BE2C (cell line): ENCODE measurements at places on chromosomes 7 and 10.

DNA sequence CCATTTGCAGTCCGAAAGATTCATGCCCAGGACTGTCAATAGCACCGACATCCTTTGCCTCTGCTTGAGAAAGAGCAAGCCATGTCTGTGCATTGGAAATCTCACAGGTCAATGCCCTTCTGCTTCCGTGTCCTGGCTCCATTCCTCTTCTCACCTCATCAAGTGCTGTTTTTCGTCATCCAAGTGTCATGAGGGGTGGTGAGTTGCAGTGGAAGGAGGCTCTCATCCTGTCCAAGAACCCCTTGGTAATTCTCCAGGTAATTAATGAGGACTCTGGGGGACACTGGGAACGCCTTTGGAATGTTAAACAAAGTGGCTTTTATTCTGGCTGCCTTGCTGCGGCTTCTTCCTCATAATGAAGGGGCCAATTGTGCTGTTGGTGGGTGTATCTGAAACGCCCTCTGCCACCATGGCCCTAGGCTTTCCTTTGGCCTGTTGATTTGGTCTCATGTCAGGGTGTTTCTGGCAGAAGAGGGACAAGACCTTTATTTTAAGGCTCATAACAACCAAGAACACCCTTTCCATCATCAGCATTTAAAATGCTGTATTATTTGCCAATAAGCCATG lies 57.7 kb downstream of the PPP1R3C start:
- no peak for DNase-seq

DNA sequence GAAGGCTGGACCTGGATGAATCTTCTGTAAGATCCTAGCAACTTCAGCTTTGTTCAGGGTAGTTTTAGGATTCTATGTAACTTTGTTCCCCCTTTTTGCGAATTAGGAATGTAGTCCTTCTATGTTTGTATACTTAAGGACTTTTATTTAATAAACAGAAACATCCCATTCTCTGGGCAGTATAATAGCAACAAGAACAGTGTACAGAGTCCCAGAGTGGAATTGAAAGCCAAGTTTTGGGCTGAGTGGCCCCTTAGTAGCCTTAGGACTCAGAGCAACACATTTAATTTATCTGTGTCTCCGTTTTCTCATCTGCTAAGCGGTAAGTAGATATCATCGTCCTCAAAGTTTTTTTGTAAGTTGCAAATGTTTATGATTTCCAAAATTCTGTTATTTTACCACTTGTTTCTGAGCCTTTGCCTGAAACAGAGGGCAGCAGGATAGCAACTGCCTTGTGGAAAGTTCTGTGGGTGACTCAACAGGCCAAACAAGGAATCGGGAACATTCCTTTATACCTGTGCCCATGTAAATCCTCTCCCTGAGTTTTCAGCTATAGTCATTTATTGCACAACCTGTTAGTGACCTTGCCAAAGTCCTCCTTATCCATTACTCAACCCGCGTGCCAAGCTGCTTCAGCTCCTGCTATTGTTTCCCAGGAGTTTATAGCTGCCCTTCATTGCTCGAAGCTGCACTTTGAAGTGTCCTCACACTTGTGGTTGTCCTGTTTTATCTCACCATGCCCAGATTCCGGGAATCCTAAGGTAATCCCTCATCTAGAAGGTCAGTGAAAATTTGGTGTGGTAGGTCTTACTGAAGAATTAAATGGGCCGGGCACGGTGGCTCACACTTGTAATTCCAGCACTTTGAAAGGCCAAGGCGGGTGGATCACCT lies 199.1 kb upstream of the AHR start:
- DNase-seq: no peak

DNA sequence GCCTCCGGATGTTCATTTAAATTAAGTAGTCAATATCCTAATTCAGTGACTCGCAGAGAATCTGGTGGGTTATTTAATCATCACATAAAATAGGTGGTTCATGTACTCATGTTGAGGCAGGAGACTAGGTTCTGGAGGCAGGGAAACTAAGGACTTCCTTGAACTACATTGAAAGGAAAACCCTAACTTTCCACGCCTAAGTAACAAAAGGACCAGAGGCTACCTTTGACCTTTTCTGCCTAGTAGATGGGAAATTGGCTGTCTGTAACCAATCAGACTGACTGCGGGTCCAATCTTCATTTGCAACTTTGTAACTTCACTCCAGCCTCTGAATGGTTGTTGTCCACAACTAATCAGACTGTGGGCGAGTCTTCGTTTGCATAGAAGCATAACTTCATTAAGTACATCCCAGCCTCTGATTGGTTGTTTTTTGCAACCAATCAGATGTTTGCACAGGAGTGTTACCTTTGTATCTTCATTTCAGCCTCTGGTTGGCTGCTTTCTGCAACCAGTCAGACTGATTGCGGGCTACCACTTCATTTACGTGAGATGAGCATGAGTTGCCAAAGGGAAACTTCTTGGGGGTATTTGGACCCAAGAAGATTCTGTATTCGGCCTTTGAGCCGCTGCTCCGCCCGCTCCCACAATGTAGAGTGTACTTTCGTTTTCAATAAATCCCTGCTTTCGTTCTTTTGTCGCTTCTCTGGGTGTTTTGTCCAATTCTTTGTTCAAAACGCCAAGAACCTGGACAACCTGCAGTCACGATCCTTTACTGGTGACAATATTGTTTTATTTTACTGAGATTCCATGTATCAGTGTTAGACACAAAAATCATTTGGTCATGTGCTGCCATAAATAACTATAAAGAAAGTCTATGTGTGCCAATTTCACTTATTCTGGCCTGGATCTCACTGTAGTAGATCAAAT lies 1.7 kb upstream of the ST7 start:
- DNase-seq: no peak

DNA sequence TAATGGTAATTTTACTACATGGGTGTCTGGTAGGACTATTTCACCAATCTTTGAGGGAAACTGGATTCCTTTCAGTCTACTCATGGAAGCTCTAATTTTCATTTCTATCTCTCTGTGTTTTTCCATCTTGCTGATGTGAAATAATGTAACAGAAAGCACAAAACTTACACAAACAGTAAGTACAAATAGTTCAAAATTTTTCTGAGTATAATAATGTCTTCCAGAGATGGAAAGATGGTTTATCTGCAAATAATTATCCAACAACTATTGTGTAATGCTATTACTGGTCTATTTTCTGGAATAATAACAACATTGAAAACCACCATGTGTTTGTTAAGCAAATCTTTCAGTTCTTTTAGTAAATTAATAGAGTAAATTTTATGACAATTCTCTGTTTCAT lies 565.8 kb upstream of the MGMT start:
- DNase-seq: no peak

DNA sequence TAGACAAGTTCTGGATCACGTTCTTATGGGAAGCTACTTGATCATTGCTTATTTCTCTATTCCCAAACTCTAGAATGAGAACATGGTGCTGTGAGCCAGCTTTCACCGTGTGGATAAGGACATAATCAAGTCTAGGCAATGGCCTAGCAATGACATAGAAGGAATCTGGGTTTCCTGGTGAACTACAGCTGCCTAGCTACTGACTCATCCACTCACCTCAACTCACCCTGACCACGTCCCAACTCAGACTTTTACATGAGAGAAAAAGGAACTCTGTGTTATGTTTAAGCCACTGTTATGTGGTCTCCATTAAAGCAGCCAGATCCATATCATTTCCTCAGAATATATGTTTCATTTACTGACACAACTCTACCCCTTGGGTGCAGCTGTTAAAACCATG lies 18.8 kb upstream of the MET start:
- no peak for DNase-seq

DNA sequence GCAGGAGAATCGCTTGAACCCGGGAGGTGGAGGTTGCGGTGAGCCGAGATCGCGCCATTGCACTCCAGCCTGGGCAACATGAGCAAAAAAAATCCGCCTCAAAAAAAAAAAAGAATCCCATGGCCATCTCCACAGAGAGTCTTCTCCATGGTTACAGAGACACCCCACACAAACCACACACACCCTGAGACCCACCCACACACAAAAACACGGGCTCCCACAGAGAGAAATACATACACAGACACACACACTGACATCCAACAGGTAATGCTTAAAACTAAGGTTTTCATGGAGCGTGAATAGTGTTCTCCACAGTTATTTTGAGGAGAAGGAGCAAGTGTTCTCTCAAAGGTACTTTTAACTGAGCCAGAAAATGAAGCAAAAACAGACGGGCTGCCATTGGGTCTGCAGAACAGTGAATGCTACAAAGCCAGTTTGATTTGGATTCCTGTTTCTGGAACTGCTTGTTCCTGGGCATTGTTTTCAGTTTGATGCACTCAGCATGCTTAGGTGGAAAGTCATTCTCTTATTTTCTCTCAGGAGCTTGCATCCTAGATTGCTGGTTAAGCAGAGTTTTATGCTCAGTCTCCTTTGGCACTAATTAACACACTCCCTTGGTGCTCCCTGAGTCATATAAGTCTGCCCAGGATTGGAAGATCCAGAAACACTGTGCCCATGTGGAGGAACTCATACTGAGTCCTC lies 15.4 kb downstream of the AHCYL2 start:
- DNase-seq: no peak

GRCh38 chr7:95859429-95859828 lies 87.1 kb downstream of the DYNC1I1 start:
- DNase-seq: peak; percentile 94

- DNase-seq: no peak
Measured at GRCh38 chr10:18955061-18955460, 93.5 kb upstream of the MALRD1 start.
